ENCODE measurements at places on chromosomes 11 and 22.
A peak's percentile ranks its signal among the peaks of the same experiment; 100 is the strongest.

- DNase-seq = no peak
Observed at GRCh38 chr22:32803738-32804435, 2.4 kb downstream of the TIMP3 start.

GRCh38 chr11:106961048-106961447 lies 57.2 kb downstream of the GUCY1A2 start:
- DNase-seq = no peak

- DNase-seq = no peak
Observed at GRCh38 chr11:134838708-134839107, 426.7 kb upstream of the B3GAT1 start.

DNA sequence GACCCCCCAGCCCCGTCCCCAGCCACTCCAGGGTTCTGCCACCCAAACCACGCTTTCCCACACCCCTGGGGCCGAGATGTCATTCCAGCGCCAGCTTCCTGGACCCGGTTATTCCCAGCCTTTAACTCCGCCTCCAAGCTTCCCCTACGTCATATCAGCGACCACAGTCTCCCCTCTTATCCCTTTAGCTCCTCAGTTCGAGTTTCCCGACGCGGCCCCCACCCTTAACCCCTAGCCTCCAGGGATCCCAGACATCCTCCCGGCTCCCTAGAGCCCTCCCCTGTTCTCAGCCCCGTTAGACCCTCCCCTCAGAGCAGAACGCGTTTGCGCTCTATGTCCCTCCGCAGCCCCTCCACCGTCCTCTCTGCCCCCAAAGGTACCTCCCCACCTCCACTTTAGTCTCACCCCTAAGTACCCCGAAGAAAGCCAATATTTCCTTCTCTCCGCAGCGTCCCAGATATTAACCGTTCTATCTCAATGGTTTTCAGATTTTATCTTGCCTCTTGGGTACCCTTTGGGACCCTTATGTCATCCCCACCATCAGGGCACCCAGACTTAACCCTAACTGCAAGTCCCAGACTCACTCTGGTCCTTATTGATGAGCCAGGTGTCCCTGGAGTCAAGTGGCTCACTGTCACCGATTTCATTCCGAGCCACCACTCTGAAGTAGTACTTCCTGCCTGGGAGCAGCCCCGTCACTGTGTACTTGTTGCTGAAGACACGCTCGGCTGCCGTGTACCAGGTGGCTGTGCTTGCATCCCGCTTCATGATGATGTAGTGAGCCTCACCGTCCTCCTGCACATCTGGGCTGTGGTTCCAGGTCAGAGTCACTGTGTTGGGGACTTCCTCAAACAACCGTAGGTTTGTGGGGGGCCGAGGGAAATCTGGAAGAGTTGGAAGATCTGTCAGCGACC lies 8.0 kb downstream of the TMEM86A start:
- DNase-seq = peak; percentile 67

- no peak for DNase-seq
Observed at GRCh38 chr11:12669930-12670329, 4.3 kb upstream of the TEAD1 start.

DNA sequence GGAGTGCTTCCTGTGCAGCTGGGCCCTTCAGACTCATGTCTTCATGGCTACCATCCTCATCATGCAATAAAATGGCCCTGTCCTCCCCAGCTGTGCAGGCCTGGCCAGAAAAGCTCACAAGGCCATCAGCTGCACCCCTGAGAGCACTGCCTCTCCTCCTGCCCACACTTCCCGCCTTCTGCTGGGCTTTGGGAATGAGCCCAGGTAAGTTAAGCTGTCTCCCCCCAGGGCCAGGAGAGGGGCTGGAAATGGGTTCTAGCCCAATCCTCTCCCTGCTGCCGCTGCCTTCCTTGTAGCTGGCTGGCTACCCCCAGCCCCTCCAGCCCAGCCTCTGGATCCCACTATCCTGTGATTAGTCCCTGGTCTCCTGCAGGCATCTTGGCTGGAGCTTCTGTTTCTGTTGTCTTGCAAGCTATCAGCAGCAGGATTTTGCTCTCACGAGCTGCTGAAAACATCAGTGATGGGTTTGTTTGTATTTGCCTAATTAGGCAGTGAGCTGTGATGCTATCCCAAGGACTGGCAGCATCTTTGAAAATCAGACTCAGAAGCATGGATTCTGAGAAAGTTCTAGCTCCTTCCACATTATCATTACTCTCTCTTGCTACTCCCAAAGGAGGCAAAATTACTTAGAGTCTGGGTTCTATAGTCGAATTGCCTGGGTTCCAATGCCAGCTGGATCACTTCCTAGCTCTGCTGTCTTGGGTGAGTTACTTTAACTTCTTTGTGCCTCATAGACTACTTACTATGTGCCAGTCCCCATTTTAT lies 168.1 kb downstream of the ST3GAL4 start:
- DNase-seq = no peak

- DNase-seq = no peak
Observed at GRCh38 chr22:25061134-25061533, 108.6 kb downstream of the KIAA1671 start.

GRCh38 chr11:75014129-75014528 lies 25.4 kb downstream of the NEU3 start:
- no peak for DNase-seq

- DNase-seq = peak; percentile 77
Observed at GRCh38 chr11:78822931-78823423, 248.3 kb upstream of the NARS2 start.

- DNase-seq = no peak
Observed at GRCh38 chr22:25754527-25755202, 12.7 kb downstream of the MYO18B start.

DNA sequence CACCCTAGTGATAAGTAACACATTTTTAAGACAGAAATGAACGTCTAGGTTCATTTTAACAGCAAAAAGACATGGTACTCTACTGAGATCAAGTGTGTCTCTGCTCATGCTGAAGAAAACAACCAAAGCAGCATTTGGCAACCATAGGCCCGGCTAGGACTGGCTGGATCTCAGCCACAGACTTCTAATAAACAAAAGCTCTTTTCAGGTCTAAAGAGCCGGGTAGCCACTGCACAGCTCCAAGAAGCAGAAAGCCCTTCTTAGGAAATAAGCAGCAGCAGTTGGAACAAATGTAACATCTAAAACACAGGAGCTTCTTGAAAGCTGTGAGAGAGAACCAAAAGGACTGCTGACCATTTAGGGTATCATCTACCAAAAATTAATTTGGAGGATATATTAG lies 37.6 kb downstream of the PITPNB start:
- DNase-seq = no peak
